Mammary epithelial cell (primary cell): ENCODE measurements at places on chromosomes 3 and 15.
A peak's percentile ranks its signal among the peaks of the same experiment; 100 is the strongest.

GRCh38 chr3:69983546-69984265, 15.8 kb upstream of the SAMMSON start:
- peak; percentile 7 for DNase-seq

DNA sequence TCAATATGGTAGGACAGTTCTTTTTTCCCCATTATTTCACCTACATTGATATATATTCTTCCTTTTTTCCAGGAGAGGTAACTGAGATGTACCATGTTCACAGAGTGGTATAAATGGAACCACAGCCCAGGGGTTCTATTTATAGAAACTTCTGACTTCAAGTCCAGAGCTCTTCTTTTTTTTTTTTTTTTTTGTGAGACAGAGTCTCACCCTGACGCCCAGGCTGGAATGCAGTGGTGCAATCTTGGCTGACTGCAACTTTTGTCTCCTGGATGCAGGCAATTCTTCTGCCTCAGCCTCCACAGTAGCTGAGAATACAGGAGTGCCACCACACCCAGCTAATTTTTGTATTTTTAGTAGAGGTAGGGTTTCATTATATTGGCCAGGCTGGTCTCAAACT, 267.1 kb upstream of the TPRG1 start:
- DNase-seq, result peak; percentile 30

DNA sequence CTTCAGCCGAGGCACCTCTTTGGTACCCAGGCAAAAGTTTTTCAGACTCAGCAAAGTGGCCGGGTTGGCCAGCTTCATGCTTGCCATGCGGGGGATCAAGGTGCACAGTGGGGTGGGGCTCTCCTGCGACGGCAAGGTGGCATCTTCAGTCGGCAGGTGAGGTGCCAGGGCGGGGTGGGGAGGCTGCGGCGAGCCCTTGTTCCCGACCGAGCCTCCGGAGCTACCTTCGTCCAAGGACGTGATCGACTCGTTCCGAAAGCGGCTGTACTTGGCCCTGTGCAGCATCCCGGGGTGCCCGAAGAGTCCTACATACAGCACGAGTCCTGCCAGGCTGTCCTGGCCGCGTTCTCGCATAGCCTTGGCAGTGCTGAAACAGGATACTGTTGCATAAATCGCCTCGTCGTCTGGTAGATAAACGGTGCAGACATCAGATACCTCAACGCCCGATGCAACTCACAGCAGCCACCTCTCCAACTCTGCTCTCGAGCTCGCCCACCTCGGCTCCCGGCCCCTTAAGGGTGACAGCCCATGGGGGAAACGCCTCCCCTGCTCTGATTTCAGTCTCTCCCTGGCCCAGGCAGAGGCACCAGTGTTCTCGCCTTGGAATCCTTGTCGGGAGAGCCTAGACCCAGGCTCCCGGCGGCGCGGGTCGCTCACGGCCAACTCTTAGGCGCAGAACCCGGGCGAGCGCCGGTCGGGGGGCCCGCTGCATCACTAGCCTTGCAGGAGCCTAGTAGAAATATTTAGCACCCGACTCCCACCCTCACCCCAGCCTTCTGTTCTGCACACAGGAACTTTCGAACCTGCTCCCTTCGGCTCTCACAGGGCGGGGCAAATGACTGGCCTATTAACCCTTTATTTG, 826 bp downstream of the SHC4 start:
- DNase-seq, result peak; percentile 59

- DNase-seq, result no peak
These were observed 5.0 kb downstream of the ZNF385D start for GRCh38 chr3:21745966-21746365.

DNA sequence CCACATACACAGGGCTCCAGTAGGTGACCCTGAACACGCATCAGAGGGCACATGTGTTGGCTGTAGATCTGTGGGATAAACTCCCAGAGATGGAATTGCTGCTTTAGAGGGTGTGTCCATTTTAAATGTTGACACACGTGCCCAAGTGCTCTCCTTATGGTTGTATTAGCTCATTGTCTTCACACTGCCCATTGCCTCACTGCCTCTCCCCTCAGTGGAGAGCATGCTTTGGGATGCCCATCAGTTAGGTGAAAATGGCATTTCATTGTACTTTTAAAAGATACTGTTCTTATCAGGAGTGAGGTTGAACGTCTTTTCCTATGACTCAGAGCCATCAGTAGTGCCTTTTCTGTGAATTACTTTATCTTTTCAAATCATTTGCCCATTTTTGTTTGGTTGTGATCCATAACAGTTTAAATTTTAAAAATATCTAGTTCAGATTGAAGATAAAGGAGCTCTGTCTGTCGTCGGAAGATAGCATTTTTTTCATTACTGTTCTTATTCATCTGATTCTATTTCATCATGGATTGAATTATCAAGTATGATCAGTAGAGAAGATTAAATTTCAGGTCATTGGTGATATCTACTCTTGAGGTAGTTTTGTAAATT, 120.7 kb downstream of the CHDH start:
- DNase-seq, result no peak

DNA sequence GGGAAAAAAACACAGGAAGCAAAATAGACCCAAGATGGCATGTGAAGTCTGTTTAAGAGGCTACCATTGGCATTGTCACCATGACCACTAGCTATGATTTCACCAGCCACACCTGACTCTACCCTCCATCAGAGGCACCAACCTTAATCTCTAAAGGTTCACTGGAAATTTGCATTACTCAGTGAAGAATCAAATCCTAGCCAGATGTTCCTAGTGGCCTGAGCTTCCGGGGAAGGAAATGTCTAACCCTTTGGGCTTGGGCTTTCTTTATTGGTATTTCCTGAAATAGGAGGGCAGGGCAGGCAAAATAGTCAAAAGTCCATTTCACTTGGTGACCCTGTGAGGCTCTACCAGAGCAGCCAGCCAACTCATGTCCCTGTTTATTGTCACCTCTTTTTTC, 110.9 kb upstream of the PHLDB2 start:
- no peak for DNase-seq

DNA sequence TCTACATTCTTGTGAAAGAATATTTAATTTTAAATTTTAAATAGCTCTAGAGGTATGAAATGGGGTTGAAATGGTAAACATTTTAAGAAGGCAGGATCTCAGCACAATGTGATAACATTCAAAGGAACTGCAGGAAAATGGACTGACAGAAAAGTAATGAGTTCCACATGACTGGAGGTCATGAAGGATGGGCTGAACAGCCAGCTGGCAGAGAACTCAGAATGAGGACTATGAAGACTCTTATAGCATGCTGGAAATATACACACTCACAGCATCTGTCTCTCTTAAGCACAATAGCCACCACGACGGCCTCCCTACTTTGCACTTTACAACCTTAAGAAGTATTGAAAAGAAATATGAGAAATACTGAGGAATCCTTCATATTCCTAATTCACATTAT, 94.7 kb downstream of the TNIK start:
- DNase-seq, result no peak

DNA sequence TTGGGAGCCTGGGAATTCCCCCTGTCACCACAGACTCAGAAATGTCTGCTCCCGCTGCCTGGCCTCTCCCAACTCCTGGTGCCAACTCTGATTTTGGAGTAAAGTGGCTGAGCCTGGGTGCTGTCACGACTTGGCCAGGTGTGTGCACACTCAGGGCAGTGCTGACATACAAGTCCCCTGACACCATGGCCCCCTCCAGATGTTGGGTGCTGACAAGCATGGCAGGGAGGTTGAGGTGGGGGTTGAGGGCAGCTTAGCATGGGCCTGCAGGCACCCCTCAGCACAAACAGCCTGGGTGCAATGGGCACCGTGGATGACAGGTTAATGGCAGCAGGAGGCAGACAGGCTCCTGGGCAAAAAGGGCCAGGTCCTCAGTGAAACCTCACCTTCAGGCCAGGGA, 511.2 kb downstream of the SQOR start:
- no peak for DNase-seq

DNA sequence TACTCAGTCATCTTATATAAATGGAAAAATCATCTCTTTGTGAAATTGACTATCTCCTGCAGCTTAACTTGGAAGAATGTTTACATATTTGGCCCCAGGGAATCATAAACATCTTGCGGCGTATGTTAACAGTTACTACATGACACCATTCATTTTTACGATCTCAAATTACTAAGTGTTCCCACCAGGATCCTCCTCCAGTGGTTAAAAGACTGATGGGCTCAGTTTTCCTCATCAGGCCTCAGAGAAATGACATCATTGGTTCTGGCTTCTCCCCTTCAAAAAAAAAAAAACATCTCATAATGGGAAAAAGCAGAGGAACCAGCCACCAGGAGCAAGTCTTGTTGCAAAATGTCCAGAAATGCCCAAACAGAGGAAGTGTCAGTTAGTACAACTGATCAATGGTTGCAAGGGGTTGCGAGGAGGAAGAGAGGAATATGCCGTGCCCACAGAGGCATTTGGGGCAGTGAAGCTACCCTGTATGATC, 70.5 kb upstream of the LIPC start:
- DNase-seq, result no peak
